ENCODE measurements at places on chromosomes 2 and 18.

DNA sequence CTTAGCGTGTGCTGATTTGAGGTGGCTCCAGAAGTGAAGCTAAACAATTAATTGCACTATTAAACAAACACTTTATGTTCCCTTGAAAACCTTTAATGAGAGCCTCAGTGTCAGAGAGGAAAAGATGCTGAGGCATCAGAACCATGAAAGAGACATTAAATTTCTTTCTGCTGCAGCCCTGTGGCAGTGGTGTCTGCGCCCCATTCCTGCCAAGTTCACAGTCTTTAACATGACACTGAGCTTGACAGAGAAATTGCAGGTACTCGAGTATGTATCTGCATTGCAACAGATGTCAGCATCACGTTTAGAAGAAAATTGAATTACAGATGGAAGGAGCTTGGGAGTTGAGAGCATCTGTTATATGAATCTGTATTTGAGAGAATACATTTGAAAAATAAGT, 111.3 kb upstream of the CREB1 start:
- no peak for DNase-seq

- DNase-seq: peak; percentile 23
Measured at GRCh38 chr2:199977984-199978415, 22.6 kb downstream of the MAIP1 start.

DNA sequence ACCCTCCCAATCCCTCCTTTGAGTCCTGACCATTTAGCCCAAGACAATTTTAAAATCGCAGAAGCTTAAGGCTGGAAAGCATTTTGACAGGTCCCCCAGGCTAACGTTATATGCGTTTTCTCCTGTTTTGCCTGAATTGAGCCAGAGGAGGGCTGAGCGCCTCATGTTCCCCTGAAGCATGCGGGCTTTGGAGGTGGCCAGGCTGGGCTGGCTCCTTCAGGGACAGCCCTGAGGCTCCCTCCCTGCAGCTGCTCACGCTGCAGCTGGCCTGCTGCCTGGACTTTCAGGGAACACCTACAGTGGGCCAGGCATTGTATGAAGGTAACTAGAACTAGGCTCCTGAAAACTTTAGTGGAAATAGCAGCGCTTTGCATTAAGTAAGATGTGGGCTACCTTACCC, 179.2 kb downstream of the ACKR3 start:
- DNase-seq: no peak

GRCh38 chr2:43513216-43513615, 82.6 kb downstream of the THADA start:
- no peak for DNase-seq

DNA sequence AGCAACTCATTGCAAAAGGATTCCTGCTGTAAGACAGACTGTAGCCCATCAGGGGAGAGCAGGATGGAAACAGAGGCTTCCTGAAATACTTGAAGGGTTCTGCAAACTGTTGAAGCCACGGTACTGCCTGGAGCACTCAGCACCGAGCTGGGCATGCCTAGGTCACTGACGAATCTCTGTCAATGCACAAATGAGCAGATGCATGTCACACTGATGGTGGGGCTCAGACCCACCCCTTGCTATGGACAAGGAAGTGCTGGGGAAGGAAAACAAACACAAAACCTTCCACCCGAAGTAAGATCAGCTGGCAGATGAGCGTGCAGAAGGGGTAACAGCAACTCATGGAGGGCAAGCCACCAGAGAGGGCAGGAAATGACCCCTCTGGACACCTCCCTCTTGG, 136.7 kb downstream of the BCL2 start:
- DNase-seq: no peak

DNA sequence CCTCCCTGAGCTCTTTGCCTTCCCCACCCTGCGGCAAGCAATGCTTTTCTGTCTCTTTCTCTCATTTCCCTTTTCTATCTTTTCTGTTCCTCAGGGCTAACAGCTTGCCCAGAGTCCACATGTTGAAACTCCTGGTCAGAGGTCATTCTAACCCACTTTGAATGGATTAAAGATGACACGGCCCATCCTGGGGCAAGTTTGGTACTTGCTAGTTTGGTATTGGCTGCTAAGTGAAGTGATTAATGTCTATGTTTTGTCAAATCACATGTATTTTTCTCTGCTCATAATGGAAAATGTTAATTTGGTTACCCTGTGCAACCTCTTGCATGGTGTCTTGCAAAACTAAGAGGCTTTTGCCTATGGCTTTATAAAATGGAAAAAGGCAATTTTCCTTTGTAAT, 960.2 kb downstream of the CNTNAP5 start:
- DNase-seq: no peak

- no peak for DNase-seq
Measured at GRCh38 chr18:64203295-64203694, 54.4 kb upstream of the LINC00305 start.

DNA sequence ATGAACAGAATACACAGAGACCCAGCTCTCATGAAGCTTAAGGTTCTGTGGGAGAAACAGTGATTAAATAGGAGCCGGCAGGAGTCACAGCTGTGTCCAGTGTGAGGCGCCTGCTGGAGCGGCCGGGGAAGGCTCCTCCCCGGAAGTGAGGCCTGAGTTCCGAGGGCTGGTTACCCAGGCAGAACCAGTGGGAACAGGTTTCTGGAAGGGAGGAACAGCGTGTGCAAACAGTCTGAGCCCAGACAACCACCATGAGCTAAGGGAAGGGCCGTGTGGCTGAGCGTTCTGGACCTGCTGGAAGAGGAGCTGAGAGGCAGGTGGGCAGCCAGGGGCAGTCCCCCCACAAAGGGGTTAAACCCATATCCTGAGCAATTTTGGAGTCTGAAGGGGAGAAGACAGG, 26.0 kb upstream of the NPAS2 start:
- DNase-seq: no peak

GRCh38 chr2:222410534-222410933, 13.8 kb upstream of the SGPP2 start:
- DNase-seq: no peak

DNA sequence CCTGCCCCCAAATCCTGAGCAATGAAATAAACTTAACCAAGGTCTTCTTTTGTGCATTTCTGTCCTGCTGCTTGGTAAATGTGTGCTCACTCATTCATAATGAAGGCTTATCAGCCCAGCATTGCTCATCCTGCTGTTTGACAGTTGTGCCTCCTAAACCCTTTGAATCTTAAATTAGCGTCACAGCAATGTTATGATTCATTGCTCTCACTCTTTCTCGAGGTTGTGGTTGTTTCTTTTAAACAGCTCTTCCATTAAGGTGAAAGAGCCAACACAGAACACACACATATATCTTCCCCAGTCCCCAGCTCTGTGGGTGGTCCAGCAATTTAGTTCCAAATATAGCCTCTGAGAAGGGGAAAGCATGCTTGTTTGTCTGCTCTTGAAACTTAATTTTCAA, 84.0 kb downstream of the EVA1A start:
- DNase-seq: no peak

DNA sequence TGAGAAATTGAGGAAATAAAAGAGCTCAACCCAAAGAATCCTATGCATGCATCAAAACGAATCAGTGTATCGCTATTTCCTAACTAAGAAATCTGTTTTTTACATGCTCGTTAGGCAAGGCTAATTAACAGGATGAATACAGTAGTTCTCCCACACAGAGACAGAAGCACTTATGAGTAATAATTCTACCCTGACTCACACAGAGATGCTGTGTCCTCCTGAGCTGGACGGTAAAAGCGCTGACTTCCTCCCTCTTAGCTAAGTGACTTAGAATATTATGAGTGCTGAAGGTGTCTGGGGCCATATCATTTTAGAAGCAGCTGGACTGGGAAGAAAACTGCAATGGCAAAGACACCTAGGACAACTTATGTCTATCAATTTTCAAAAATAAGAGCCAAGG, 18.5 kb downstream of the PLEKHM3 start:
- DNase-seq: no peak

GRCh38 chr18:78239090-78239457, 740.5 kb upstream of the SALL3 start:
- DNase-seq: no peak

GRCh38 chr18:14975431-14975830, 227.5 kb downstream of the ANKRD30B start:
- DNase-seq: no peak

DNA sequence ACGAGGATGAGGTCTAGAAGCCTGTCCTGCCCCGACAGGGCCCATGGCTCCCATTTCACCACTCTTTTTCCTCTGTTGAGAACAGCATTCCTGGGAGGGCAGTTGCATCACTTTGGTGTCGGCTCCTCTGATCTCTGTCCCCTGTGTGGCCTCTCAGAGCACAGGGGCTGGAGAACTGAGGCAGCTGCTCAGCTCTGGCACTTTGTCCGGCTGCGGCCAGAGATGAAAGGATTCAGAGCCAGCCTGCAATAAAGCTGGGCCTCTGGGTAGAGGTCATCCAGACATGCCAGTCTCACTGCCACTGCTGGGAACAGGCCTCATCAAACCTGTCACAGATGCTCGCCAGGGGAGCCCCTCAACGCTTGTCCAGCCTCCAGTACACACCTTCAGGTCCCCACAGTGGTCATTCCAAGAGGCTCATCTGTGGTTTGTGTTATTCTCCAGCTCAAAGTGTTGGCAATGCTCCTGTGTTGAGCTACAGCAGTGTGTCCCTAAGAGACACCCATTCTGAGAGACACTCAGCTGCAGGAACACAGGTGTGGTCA, 13.1 kb upstream of the ROCK2 start:
- no peak for DNase-seq

- DNase-seq: no peak
Measured at GRCh38 chr2:101518578-101519492, 43.9 kb upstream of the RFX8 start.

DNA sequence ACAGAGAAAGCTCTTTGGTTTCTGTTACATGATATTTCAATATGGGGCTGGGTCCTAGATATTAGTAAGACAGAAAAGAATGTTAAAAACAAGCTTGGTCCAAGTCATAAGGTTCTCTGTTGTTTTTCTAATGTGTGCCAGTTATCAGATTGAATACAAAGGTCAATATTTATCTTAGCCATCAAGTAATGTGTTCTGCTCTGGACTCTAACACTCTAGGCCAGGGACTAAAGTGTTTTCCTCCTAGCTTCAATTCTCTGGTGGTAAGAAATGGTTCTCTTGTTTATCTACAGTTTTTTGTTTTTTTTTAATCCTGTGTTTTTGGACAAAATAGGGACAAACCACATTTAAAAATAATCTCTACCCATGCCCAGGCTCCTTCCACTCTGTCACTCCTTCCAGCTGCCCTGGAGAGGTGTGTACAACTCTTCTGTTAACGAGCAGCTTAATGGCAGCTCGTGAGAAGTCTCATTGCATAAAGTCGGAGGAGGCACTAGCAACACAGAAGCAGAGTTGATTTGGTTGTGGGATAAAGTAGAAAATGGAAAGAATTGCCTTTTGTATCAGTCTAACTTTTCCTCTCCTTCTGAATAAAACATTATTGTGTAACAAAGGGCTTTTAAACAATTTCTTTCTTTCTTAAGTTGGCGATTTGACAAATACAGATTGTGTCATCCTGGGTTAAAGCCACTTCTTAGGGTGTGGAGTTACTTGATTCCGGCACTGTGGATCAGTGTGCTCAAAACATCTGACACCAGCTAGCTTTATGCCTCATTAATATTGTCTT, 8.0 kb upstream of the SESTD1 start:
- DNase-seq: no peak

- DNase-seq: no peak
Measured at GRCh38 chr2:157244691-157245090, 12.8 kb upstream of the GALNT5 start.

- no peak for DNase-seq
Measured at GRCh38 chr2:151878655-151879563, 50.7 kb upstream of the ARL5A start.

DNA sequence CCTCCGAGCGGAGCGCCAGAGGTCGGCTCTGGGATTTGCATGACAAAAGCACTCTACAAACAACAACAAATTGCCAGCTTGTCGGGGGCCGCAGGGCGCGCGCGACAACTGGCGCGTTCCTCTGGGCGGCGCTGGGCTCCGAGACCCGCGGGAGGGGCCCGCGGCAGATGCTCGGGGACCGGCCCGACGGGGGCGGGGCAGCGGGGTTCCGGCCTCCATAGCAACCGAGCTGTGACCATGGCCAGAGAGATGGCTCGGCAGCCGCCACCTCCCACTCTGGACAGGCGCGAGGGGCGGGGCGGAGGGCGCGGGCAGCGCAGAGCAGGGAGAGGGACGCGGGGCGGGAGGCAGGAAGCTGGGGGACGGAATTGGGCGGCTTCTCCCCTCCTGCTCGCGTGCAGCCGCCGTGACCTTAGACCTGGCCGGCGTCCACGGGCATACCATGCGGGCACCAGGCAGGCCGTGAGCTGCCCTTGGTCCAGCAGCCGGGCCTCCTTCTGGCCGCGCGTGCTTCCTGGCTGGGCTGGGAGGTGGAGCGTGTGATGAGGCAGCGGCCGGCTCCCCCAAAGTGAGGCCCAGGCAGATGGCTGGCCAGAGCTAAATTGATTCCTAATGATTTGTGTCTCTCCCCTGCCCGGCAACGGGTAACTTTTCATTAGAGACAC, 171.5 kb downstream of the CELF4 start:
- peak; percentile 51 for DNase-seq

- no peak for DNase-seq
Measured at GRCh38 chr2:173192071-173192470, 116.4 kb downstream of the MAP3K20 start.

All from amniotic stem cell (primary cell).